ENCODE measurements at places on chromosomes 11 and 22.

GRCh38 chr11:64801158-64801464 is 1.9 kb downstream of the MAP4K2 start:
- no peak overlapping the region for H3K27ac ChIP-seq
- H3K4me1 ChIP-seq: peaks cover 23% of the 10 kb centered on the region
- H3K27me3 ChIP-seq: no peaks in the 10 kb centered on the region
- peaks cover 38% of the 10 kb centered on the region for H3K36me3 ChIP-seq
- no peak overlapping the region for H3K4me3 ChIP-seq
- DNase-seq: no peak

DNA sequence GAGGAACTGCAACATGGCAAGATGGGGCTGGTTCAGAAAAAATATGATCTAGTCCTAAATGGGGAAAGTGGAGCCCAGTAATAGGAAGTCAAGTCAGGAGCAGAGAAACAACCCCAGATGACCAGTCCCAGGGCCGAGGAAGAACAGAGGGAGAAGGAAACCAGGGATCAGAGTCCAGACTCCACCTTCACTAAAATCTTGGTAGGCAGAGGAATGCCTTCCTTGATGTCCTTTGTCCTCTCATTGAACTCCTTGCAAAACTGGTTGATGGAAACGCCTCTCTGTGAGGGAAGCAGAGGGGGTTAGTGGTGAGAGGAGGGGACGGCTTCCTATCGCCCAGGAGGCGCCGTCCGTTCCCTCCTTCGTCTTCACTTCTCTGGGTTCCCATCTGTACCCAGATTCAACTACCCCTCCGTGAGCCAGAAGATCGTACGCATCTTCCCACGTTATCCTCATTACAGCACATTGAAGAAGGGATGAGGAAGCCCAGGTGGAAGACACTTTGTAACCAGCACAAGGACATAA is 607 bp downstream of the MRPL11 start:
- H3K27me3 ChIP-seq: no peaks in the 10 kb centered on the region
- no peak overlapping the region for H3K27ac ChIP-seq
- peaks cover 4% of the 10 kb centered on the region for H3K4me1 ChIP-seq

GRCh38 chr22:46408568-46409506 is 73.3 kb downstream of the TRMU start:
- H3K4me1 ChIP-seq: no peaks in the 10 kb centered on the region
- H3K27ac ChIP-seq: no peak overlapping the region
- no peak overlapping the region for H3K4me3 ChIP-seq
- peaks cover 46% of the 10 kb centered on the region for H3K36me3 ChIP-seq
- peaks cover 36% of the 10 kb centered on the region for H3K27me3 ChIP-seq
- no peak for DNase-seq

DNA sequence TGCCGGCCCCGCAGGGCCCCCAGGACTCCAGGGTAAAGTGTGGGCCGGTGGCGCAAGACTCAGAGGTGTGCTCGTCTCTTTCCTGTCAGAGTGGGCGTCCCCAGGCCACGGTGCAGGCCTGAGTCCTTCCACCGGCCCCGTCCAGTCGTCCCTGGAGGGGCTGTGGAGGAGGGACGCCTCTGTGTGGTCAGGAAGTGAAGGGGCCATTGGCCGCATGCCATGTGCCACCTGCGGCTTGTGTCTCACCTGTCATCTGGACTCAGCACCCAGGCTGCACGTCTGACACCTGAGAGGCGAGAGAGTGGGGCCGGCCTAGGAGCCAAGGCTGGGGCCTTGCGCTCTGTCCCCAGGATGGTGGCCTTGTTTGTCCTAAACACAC is 25.2 kb downstream of the MUC6 start:
- peaks cover 65% of the 10 kb centered on the region for H3K36me3 ChIP-seq
- peaks cover 15% of the 10 kb centered on the region for H3K4me1 ChIP-seq
- H3K27ac ChIP-seq: no peak overlapping the region
- DNase-seq: no peak

DNA sequence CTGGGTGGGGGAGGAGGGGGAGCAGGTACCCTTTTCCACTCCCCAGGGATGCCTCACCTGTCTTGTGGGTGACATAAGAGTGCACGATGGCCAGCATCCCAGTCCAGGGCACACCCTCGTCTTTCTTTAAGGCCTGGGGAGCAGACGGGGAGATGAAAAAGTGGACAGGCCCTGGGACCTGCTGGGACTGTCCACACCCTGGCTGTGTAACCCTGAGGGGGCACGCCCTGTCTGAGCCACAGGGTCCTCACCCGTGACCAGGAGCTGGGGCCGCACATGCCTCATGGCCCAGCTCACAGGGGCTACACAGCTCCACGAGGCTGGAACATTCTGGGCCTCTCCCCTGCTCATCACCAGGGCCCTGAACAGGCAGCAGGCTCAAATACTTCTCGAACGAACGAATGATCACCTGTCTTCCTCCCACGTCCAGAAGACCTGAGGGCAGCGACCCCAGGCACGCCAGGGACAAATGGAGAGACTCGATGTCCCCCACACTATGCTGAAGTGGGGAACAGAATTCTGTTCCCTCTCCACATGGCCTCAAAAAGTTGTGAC is 123.9 kb downstream of the PHF21B start:
- no peaks in the 10 kb centered on the region for H3K36me3 ChIP-seq
- DNase-seq: no peak

DNA sequence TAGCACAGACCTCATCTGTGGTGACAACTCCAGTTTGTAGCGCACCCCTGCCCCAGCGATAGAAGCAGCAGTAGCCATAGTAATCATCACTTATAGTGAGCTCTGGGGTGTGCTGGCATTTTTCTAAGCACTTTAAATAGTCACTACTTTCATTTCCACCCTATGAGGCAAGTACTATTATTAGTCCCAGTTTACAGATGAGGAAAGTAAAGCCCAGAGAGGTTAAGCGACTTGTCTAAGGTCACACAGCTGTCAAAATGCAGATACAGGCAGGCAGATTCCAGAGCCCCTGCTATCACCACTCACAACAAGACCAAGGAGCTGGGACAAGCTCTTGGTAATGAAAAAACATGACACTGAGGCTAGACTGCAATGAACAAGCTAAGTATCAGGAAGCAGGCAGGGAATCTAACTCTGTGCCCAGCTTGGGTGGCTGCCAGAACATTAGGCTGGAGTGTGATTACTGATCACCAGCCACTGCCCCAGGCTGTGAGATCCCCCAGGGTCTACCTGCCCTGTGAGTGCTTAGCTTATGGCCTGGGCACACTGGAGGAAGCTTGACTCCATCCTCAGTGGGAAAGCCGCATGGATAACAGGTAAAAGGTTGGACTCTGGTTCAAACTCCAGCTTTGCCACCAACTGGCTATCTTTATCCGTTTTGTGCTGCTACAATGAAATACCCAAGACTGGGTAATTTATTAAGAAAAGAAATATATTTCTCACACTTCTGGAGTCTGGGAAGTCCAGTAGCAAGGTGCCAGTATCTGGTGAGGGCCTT is 561.1 kb downstream of the MN1 start:
- H3K4me1 ChIP-seq: peaks cover 33% of the 10 kb centered on the region
- H3K27ac ChIP-seq: peak overlapping the region; percentile 90
- DNase-seq: peak; percentile 52
- H3K4me3 ChIP-seq: no peak overlapping the region
- no peaks in the 10 kb centered on the region for H3K36me3 ChIP-seq

DNA sequence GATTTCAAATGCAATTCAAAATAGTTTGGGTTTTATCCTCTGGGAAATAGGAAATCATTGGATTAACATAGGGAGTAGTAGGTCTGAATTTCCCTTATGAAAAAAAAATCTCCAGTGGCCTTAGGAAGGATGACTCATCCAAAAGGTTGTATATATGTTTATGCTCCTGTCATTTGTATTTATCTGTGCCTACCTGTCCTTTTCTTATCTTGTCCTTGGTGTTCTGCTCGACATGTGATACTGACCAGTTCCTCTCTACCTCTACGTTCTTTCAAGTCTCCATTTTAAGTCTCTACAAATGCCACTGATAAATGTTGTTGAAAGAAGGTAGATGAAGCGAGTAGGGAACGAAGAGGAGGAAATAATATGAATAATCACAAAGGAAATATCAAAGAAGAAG is 3.0 kb upstream of the SOX6 start:
- no peak overlapping the region for H3K27ac ChIP-seq
- H3K4me3 ChIP-seq: no peak overlapping the region
- H3K27me3 ChIP-seq: no peaks in the 10 kb centered on the region
- no peak for DNase-seq
- H3K4me1 ChIP-seq: no peaks in the 10 kb centered on the region

DNA sequence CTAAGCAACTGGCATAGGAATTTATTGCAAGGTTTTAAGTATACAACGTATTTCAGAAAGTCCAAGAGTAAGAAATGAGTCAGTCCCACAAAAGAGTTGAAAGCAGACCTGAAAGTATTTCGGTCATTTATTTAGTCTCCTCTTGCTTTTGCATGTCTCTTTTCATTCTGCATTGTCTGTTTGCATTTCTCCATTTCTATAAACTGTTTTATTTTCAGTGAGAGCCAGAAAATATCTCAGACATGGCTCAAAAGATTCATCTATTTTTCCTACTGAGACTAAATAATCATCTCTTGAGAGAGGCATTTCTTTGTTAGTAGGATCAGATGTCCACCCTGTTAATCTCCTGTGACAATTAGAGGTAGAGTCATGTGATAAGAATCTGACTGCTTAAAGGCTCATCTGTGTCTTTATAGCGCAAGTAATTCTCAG is 219.1 kb upstream of the CCDC179 start:
- DNase-seq: peak; percentile 45
- H3K4me1 ChIP-seq: no peaks in the 10 kb centered on the region
- peak overlapping the region; percentile 5 for H3K27ac ChIP-seq
- no peaks in the 10 kb centered on the region for H3K27me3 ChIP-seq

DNA sequence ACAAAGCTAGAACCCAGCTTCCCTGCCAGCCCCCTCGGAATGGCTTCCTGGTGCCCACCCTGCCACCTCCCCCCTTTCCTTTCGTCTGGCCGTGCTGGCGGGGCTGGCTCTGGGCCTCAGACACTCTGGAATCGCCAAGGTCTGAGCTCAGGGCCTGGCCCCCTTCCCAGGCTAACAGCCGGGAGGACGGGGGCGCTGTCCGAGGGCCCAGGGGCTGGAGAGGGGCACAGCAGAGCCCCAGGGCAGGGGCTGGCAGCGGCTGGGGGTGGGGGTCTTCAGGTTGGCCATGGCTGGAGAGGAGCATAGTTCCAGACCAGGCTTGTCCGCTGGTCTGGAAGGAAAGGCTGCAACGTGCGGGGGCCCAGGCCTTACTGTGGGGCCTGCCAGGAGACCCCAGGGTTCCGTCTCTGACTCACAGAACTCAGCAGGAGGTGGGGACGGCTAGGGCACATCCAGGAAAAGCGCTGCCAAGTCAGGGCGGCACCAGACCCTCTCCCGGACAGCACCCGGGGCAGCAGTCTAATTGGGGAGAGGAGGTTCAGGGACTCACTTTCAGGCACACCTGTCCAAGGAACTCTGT is 861 bp upstream of the LTBP3 start:
- peaks cover 2% of the 10 kb centered on the region for H3K36me3 ChIP-seq
- peak overlapping the region; percentile 14 for H3K4me3 ChIP-seq
- no peaks in the 10 kb centered on the region for H3K27me3 ChIP-seq
- peaks cover 56% of the 10 kb centered on the region for H3K4me1 ChIP-seq

DNA sequence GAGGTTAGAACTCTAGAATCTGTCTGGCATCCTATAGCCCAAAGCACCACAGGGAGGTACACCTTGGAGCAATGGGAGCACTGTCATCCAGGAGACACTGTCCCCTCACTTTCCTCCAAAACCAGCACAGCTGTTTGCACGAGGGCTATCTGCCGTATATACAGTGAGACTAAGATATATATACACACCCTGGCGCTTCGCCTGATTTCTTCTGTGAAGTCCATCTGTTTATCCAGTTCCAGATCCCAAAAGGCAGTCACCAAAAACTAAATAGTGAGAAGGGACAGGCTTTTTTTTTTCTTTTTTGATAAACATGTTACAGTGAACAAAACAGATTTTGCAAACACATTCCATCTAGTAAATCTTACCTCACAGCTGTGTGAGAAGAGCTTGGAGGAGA is 68.5 kb downstream of the ARFGAP2 start:
- H3K4me3 ChIP-seq: no peak overlapping the region
- H3K27ac ChIP-seq: no peak overlapping the region
- peaks cover 2% of the 10 kb centered on the region for H3K4me1 ChIP-seq
- DNase-seq: peak; percentile 9
- H3K36me3 ChIP-seq: no peaks in the 10 kb centered on the region

DNA sequence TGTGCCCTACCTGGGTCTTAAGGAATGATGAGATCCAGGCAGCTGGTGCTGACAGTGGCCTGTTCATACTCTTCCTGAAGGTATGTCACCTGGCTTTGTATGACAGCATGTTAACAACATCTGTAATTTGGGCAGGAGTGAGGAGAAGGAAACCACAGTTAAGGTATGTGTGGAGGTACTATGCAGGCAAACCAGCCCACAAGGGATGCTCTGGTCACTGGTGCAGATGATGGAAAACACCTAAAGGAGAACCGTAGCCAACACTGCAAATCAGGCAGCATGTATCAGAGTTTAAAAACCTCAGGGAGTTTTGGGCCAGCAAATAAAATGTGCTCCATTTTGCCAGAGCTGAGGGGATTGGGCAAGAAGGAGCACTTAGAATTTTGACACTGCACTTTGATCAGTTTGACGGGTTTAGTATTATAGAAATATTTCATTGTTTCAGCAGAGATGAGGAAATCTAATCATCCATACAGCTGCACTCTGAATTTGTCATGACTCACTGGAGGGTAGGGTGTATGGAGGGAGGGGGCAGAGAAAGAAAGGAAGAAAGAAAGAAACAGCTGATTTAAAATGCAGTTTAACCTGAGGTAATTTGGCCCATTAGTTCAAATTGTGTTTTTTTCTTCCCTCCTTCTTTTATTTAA is 260.9 kb downstream of the KIRREL3 start:
- no peaks in the 10 kb centered on the region for H3K36me3 ChIP-seq
- no peak overlapping the region for H3K27ac ChIP-seq
- no peak for DNase-seq
- no peaks in the 10 kb centered on the region for H3K27me3 ChIP-seq

DNA sequence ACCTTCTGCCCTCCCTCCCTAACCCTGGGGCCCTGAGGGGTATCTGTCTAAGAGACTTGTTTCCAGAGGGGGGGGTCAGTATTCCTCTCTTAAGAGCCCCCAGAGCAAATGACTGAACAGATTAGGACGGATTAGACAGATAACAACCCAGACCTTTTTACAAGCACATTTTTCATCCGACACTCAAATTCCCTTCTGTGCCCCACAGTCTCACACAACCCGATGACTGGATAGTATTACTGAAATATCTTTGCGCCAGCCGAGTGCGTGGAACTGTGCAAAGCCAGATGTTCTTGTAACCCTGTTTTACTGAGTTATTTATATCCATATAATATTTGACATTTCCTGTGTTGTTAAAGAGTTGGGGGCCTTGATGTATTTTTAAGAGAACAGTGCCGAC is 30.9 kb upstream of the FLI1 start:
- H3K27me3 ChIP-seq: peaks cover 53% of the 10 kb centered on the region
- H3K36me3 ChIP-seq: no peaks in the 10 kb centered on the region
- no peaks in the 10 kb centered on the region for H3K4me1 ChIP-seq
- DNase-seq: no peak
- no peak overlapping the region for H3K27ac ChIP-seq
- H3K4me3 ChIP-seq: no peak overlapping the region

DNA sequence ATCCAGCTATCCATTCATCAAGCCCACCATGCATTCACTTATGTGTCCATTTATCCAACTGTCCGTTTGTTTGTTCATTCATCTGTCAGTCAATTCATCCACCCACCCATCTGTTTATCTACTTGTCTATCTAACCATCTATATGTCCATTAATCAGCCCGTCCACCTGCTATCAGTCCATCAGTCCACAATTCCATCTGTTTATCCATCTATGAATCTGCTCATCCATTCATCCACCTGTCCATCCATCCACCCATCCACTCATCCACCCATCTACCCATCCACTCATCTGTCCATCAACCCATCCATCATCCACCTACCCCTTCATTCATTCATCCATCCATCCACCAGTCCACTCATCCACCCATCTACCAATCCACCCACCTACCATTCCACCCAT is 970 bp upstream of the SPI1 start:
- H3K36me3 ChIP-seq: no peaks in the 10 kb centered on the region
- peaks cover 20% of the 10 kb centered on the region for H3K4me1 ChIP-seq
- no peak overlapping the region for H3K4me3 ChIP-seq
- H3K27me3 ChIP-seq: peaks cover 4% of the 10 kb centered on the region
- no peak overlapping the region for H3K27ac ChIP-seq

Data from mesenchymal stem cell (in vitro differentiated cells and primary cell).